ENCODE measurements at places on chromosomes 11 and 22.

DNA sequence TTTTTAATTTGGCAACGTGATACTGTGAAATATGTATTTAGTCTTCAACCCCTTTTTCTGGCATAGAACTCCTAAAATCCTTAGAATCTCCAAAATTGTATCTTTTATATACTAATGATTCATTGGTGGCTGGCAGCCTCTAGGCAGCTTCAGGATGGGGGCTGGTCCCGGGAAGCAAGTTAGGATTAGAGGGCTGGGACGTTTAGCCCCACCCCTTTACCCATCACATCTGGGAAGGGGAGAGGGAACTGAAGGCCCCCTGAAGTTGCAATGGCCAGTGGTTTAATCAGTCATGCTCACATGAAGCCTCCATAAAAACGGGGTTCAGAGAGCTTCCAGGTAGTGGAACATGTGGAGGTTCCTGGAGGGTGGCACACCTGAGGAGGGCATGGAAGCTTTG, 7.1 kb downstream of the IL17RA start:
- DNase-seq: no peak

DNA sequence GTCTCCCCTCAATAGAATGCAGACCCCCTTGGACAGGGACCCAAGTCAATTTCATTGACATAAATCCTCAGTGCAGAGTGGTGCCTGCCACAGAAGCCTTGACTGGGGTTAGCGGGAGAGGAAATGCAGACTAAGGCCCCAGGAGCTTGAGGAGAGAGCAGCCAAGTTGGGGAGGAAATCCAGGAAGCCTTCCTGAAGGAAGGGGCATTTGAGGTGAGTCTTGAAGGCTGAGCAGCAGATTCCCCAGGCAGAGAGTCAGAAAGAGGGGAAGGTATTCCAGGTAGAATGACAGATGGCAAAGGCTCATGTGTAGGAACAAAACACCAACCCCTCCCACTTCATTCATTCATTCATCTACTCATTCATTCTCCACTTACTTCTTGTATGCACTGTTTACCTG, 10.3 kb downstream of the MYEOV start:
- DNase-seq: no peak

DNA sequence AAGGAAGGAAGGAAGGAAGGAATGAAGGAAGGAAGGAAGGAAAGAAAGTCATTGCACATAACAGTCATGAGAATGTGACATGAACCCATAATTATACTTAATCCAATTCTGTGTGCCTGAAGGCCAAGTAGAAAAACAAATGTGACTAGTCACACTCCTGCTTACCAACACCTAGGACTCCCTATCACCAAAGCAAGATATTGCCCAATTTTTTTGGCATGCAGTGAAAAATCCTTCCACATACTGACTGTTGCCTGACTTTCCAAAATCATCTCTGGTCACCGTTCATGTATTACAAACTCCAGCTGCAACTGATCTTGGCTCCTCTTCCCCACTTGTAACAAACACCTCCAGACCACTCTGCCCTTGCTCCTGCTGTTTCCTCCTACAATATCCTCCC, 516.8 kb downstream of the OPCML start:
- DNase-seq: no peak

DNA sequence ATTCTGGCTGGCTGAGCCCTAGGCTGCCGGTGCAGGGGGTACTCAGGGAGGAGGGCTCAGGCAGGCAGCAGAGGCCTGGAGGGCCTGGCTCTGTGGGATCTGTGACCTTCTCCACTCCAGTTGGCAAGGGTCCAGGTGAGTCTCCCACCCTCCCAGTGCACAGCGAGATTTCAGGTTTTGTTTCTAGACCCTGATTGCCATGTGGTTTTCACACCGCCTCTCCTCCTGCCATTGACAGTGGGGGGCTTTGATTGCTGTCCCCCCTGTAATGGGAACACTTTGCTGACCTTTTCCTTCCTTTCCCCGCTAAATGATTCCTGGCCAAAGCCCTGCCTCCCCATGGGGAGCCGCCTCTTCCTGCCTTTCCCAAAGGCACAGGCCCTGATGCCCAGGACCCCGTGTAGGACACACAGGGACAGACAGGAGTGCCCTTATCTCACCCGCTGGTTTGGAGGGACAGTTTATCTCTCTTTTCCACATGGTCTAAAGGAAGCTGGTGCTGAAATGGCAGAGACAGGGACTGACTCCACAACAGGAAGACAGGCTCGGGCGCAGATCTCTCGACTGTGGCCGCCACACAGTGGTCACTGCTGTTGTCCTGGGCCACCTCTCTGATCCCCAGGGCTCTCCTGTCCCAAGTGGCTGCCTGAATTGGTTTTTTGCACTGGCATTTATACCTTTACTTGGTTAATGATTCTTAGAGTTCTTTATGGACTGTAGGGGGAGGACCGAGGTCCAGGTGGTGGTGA, 43.4 kb downstream of the BCR start:
- DNase-seq: no peak

DNA sequence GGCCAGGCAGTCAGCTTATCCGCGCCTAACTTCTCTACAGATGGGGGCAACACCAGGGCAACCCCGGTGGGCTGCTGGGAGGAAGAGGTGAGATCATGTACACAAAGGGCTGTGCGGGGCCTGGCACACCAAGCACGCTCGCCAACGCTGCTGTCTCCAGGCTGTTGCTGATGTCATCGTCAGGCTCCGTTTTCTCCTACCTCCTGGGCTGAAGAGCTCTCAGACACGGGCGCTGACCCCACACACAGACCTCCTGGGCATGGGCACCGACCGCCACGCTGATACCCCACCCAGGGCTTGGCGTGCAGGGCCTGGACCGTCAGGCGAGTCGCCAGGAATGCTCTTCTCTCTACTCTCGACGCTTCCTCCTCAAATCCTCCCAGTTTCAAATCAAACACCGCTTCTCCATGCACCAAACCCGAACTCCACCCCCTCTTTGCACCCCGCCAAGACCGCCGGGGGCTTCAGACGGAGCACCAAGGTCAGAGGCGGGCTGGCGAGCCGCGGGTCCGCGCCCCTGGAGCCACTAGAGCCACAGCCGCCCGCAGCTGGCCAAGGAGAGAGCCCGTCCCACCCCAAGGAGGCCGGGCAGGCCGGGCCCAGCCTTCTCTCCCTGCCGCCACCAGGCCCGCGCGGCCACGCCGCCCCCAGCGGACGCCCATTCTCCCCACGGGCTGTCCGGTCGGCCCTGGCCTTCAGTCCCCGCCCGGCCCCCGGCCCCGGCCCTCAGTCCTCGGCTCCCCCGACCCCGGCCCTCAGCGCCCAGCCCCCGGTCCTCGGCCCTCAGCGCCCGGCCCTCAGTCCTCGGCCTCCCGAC, 772 bp downstream of the SBF1 start:
- peak; percentile 60 for DNase-seq

- DNase-seq: no peak
Observed at GRCh38 chr11:87038235-87038977, 672 bp downstream of the TMEM135 start.

DNA sequence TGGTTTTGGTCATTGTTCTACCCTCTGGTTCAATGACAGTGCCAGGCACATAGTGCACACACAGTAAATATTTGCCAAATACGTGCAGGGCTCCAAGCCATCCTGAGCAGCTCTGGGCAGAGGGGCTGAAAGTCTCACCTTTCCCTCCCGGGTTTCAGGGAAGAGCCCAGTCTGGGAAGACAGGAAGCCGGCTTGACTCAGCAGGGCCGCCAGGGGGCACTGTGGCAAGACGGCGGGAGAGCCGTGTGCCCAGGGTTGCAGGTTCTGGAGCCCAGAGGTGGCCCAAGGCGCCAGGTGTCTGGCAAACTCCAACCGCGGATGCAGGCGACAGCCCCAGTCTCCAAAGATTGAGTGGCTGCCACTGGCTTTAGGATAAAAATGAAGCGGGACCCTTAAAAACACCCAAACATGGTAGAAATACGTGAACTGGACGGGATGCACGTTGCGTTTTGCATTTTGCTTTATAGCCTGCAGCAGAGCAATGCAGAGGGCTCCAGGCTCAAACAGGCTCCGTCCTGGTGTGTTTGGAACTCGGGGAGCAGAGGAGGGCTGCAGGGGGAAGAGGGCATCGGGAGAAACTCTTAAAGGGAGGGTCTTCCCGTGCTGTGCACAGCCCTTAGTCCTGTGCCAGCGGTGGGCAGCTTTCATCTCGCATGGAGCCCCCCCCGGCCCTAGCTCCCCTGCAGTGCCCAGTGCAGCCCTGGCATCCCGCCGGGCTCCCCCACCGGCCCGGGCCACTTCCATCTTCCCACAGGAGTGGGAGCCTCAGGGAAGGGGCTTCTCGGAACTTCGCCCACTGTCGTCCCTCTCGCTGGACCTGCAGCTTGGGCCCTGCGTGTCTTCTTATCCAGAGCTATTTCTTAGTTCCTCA, 10.7 kb downstream of the KRTAP5-5 start:
- DNase-seq: peak; percentile 39

DNA sequence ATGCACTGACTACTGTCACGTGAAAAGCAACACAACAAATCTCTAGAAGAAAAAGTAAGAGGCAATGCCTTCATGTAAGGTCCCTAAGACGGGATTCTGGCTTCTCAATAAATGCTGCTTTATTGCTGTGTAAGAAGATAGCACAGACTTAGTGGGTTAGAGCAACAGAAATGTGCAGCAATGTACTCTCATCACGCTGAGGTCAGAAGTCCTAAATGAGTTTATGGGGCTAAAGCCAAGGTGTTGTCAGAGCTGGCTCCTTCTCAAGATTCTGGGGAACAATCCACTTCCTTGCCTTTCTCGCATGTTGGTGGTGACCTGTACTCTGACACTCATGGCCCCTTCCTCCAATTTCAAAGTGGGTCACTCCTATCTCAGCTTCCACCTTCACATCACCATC, 93.4 kb downstream of the SHANK2 start:
- DNase-seq: no peak

- DNase-seq: no peak
Observed at GRCh38 chr11:9082575-9082974, 8.8 kb downstream of the SCUBE2 start.

DNA sequence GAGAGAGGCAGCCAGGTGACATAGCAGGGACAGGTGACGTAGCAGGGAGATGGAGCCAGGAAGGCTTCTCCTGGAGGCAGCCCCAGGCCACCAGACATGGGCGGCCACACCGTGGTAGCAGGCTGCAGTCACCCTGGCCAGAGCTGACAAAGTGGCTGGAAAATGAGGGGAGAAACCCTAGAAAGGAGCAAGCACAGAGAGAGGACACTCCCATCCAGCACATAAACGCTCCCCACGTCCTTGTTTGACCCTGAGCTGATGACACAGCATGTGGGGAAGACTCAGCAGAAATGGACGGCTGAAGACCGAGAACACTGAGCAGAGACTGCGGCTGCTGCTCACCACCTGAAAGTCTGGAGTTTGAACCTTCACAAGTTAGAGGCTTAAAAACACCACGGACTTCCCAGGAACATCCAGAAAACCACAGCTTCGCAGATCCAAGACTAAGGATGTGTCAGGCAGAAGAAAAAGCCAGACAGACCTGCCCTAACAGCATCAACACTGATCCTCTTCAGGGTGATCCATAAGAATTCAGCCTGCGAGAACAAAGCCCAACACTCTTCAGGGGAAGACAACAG, 28.7 kb downstream of the DRD4 start:
- DNase-seq: no peak

DNA sequence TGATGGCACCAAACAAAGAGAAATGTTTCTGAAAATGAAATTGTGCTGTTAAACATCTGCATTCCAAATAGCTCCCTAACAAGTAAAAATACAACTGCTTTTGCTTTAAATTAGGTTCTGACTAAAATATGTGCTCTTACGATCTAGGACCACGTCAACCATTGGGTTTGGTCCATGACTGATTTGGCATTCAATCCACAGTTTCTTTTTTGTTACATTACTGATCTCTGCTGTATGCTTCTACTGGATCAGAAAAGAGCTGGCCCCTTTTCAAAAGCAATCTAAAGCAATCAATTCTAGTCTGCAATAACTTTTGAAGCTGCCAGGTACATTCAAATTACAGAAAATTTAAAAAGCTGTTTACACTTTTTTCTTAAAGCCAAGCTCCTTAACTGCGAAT, 1047.1 kb upstream of the CCDC90B start:
- no peak for DNase-seq

GRCh38 chr11:43556612-43557375, 123.7 kb upstream of the HSD17B12 start:
- DNase-seq: no peak

DNA sequence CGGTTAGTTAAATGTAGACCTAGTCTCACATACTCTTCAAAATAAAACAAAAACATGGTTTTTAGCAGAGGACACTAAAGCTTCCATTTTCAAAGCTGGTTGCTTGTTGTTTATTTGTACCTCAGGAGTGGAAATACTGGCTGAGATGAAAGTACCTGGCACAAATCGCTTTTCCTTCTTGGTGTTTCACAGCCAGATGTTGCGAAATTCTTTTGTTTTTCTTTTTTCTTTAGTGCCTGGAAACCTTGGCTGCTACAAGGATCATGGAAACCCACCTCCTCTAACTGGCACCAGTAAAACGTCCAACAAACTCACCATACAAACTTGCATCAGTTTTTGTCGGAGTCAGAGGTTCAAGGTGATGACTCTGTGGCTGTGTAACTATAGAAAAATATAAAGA, 48.3 kb downstream of the KREMEN1 start:
- DNase-seq: no peak

All from activated naive CD4-positive, alpha-beta T cell treated with anti-CD3 and anti-CD28 coated beads, Interleukin-2, amount 10 ng/mL, durations not matched to agents 7 days and 5 days (primary cell).